B cell (primary cell): ENCODE measurements at places on chromosomes 6 and 20.
A peak's percentile ranks its signal among the peaks of the same experiment; 100 is the strongest.

GRCh38 chr6:17456711-17457110, 63.3 kb downstream of the CAP2 start:
- no peak overlapping the region for H3K4me3 ChIP-seq
- H3K27ac ChIP-seq, result no peak overlapping the region
- H3K4me1 ChIP-seq, result no peaks in the 10 kb centered on the region
- H3K27me3 ChIP-seq, result no peaks in the 10 kb centered on the region
- H3K36me3 ChIP-seq, result no peaks in the 10 kb centered on the region

DNA sequence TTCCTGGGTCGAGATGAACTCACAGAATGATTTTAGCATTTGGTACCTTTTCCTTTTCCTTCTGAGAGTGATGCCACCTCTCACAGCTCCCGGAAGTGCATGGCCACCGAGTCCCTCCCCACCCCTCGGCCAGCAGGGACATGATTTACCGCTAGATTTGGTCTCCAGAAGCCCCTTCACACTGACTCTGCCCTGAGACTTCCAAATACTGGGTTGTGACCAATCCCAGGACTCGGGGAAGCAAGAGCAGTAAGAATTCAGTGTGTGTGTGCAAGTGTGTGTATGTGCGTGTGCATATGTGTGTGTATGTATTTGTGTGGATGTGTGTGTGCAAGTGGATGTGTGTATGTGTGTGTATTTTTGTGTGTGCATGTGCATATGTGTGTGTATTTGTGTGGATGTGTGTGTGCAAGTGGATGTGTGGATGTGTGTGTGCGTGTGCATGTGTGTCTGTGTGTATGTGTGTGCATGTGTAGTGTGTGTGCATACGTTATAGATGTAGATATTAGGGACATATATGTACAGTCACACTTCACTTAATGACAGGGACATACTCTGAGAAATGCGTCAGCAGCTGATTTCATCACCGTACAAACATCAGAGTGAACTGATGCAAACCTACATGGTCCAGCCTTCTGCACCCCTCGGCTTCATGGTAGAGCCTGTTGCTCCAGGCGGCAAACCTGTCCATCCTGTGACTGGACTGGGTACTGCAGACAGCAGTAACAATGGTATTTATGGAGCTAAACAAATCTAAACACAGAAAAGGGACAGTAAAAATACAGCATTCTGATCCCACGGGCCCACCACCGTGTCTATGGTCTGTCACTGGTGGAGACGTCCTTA, 374.5 kb downstream of the TAF4 start:
- no peak overlapping the region for H3K4me3 ChIP-seq
- no peak overlapping the region for H3K27ac ChIP-seq
- H3K27me3 ChIP-seq, result no peaks in the 10 kb centered on the region
- H3K36me3 ChIP-seq, result no peaks in the 10 kb centered on the region
- H3K4me1 ChIP-seq, result no peaks in the 10 kb centered on the region

GRCh38 chr6:139600343-139600742, 225.9 kb upstream of the CITED2 start:
- no peak overlapping the region for H3K4me3 ChIP-seq
- no peak for DNase-seq
- no peak overlapping the region for H3K27ac ChIP-seq
- no peaks in the 10 kb centered on the region for H3K36me3 ChIP-seq

- H3K27me3 ChIP-seq, result no peaks in the 10 kb centered on the region
- DNase-seq, result no peak
- no peak within 1 kb of the TSS for H3K27ac ChIP-seq
- H3K4me3 ChIP-seq, result no peak within 1 kb of the TSS
- no peaks in the 10 kb centered on the region for H3K36me3 ChIP-seq
- no peaks in the 10 kb centered on the region for H3K4me1 ChIP-seq
Observed at GRCh38 chr6:83430611-83431544, at the start of gene ME1. TSS of gene ME1 (minus strand) at chr6:83431051. CDS start at chr6:83430954, 97 bp downstream.

DNA sequence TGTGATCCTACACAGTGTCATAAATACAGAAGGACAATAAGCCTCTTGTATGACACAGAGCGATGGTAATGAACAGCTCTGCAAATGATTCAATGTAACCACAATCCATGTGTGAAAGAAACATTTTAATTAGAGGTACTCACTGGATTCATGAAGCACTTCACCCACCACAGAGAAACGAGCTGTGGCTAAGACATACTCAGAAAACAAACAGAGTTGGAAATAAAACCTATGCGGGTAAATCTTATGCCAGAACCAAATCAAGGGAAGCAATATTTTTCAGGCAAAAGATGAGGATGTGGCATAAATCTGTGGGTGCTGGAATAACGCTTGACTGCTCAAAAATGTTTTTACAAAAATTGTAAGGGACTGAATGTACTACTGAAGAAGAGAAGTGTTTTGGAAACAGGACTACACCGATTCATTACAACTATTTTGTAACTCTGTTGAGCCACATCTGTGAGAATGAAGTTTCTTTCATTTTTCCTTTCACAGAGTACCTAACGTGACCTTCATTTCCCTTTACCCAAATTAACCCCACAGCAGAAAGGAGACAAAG, 112.1 kb downstream of the WDR27 start:
- no peaks in the 10 kb centered on the region for H3K36me3 ChIP-seq
- H3K27me3 ChIP-seq, result no peaks in the 10 kb centered on the region
- peak overlapping the region; percentile 22 for H3K4me3 ChIP-seq
- H3K4me1 ChIP-seq, result peaks cover 46% of the 10 kb centered on the region
- H3K27ac ChIP-seq, result peak overlapping the region; percentile 84

DNA sequence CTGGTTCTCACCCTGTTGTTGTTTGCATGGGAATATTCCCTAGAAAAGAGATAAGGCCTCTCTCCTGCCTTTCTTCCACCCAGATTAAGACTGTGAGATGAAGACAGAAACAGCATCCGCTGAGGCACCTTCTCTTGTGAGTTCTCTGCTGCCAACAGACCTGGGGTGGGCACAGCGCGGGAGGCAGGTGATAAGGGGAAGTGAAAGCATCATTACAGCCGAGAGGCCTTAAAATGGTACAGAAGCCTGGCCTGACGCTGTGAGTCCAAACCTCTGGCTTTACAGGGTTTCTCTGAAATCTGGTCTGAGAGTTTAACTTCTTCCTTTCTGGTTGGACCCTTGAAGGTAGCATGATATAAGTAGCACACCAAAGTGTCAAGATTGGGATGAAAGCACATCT, 21.0 kb upstream of the IYD start:
- H3K27ac ChIP-seq, result no peak overlapping the region
- H3K4me1 ChIP-seq, result peaks cover 4% of the 10 kb centered on the region
- DNase-seq, result peak; percentile 66
- H3K36me3 ChIP-seq, result no peaks in the 10 kb centered on the region

DNA sequence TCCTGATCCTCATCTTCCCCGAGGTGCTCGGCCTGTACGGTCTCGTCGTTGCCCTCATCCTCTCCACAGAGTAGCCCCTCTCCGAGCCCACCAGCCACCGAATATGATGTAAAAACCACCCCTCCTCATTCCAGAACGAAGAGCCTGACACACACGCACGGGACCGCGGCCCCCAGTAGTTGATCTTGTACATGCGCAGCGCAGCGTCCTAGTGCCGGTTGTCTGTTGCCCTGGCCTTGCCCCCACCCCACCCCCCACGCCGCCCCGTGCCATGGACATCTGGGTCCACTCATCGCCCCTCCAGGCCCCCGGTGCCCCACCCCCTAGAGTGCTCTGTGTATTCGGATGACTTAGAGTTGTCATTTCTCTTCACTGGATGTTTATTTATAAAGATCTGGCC, 5.2 kb upstream of the PRPH2 start:
- no peak for DNase-seq
- no peaks in the 10 kb centered on the region for H3K27me3 ChIP-seq
- H3K4me1 ChIP-seq, result peaks cover 12% of the 10 kb centered on the region
- H3K36me3 ChIP-seq, result no peaks in the 10 kb centered on the region
- peak overlapping the region; percentile 68 for H3K4me3 ChIP-seq
